ENCODE measurements at places on chromosomes 16 and 17.

DNA sequence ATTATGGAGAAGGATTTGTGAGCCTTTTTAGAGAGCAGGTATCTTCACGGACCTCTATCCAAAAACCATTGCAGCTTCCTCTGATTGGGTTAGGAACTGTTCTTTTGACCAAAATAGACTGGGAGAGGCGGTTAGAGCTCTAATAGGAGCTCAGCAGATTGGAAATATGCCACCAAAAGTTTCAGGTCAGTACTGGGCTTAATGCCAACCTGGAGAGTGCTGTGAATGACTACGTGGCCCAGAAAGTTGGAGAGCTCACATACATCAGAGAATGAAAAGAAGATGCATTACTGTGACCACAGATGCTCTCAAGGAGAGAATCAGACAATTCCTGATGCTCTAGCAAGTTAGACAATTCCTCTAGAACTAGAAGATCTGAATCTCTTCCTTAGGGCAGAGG is 86.5 kb downstream of the ABCA8 start:
- DNase-seq, result no peak

DNA sequence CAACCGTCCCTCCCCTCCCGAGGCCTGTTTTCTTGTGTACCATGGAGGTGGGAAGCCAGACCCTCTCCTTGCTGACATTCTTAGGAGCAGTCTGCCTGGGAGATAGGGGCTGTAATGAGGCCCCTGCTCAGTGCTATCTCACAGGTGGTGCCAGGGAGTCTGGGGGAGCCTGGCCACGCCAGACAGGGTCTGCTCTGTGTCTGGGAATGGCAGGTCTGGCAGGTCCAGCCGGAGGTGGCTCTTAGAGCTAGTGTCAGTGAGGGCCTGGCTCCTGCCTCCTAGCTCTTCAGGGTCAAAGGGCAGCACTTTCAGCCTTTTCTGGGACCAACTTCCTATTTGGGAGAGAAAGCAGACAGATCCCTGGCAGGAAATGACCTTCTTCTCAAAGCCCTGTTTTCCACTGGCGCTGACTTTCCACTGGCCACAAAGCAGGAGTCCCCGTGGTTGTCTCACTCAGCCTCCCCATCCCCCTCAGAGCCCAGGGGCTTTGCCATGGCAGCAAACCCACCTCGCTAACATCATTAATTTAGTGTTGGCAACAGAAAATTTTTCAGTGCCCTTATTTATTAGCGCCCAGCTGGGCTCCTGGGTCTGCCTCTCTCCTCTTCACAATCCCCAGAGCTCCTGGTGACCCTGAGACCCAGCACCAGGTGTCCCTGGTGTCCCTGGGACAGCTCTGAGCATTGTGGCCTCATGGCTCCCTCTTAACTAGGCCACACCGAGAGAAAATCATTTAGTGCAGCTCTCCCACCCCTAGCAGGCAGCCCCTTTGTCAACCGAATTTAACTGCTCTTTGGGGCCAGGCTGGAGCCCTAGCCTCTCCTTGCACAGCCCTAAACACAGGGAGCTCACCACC is 24.0 kb upstream of the DOK4 start:
- DNase-seq, result no peak

DNA sequence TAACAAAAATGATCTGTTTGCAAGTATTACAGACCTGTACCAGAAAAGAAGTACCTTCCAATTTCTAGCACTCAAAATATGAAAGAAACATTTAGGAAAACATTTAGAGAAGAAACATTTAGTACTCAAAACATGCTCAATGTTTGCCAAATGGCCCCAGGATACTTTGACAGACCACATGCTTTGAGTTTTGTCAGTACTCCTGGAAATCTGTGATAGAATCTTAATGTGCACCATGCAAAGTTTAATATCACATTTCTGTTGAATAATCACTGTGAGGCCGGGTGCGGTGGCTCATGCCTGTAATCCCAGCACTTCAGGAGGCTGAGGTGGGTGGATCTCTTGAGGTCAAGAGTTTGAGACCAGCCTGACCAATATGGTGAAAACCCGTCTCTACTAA is 8.5 kb upstream of the ZC3H7A start:
- DNase-seq, result no peak

DNA sequence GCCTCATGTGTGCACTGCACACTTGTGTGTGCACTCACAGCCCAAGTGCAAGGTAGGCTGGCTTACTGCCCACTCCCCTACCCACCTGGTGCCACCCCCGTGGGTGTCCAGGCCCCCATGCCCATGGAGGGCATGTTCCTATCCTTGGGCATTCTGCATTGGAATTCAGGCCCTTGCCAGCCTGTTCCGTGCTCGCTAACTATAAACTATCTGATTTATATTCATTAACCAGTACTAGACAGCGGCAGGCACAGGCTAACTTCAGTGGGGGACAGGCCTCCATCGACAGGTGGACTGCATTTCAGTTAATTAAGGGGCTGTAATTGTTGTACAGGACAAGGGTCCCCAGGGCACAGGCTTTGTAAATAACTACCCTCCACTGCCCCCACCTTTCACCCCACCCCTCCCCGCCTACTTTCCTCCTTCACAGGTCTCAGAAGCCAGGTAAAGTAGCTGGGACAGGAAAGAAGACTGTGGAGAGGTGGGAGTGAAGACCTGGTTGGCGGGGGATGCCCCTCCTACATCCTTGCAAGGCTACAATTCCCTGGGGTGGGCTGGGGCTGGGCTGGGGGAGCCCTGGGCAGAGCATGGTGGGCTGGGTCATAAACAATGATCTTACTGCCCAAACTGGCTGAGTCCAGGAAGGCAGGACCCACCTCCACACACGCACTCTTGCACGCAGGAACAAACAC is 119.0 kb upstream of the LHX1 start:
- no peak for DNase-seq

DNA sequence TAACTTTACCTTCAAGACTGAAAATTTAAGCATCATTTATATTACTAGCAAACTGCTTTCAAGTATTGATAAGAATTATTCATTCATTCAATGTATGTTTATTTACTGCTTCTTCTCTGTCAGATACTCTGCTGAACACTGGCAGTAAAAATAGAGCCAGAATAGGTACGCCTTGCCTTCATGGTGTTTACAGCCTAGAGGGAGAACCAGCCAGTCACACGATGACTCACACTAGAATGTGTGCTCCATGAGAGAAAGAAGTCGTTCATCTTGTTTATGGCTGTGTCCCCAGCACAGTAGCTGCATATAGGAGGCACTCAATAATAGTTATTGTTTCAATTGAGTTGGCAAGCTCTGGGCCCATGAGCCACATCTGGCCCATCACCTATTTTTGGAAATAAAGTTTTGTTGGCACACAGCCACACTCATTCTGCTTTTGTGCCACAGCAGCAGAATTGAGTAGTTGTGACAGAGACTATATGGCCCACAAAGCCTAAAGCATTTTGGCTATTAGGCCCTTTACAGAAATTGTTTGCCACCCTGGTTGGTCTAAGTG is 84.2 kb downstream of the TMC6 start:
- DNase-seq, result no peak

DNA sequence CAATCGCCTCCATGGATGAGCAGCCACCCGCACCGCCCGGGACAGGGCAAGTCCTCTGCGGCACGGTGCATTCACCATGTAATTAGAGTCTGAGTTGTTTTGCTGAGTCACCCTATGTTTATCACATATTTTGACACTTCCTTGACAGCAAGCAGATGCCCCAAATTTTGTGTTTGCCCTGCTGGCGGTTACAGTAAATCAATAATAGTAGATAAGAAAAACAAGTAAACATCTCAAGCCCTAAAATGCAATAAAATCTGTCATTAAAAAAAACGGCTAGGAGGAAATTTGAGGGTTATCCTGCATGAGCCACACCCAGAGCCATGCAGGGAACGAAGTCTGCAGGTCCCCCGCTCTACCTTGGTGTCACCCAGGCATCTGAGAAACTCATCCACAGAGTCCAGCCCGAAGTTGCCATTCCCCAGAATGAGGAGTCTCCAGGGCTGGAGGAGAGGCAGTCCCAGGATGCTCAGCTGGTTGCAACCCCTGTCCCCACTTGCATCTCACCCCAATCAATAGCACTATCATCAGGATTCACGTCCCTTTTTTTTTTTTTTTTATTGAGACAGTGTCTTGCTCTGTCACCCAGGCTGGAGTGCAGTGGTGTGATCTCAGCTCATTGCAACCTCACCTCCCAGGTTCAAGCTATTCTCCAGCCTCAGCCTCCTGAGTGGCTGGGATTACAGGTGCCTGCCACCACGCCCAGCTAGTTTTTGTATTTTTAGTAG is 16.5 kb upstream of the ST6GALNAC1 start:
- peak; percentile 30 for DNase-seq

- no peak for DNase-seq
These were observed 85.2 kb downstream of the SMG6 start for GRCh38 chr17:2218426-2218825.

GRCh38 chr17:28648698-28649097 is 3.7 kb upstream of the BLTP2 start:
- no peak for DNase-seq

GRCh38 chr16:65697065-65697464 is 575.2 kb upstream of the CDH11 start:
- no peak for DNase-seq

DNA sequence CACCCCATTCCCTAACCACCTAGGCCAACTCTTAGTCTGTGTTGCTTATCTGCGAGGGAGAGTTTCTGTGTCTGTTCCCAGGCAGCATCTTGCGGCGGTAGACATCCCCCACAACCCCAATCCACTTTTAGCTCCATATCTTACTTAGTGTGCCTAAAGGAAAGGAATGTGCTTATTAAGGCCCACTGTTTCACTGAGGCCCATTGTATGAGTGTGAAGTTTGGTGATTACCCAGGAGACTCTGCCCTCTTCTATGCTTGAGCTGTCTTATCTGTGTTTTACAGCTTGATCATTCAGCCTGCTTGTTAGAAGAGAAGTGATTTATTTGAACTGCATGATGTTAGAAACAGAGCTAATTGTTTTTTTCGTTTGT is 10.3 kb upstream of the MLYCD start:
- no peak for DNase-seq

GRCh38 chr16:64440421-64440831 is 681.4 kb downstream of the CDH11 start:
- no peak for DNase-seq

DNA sequence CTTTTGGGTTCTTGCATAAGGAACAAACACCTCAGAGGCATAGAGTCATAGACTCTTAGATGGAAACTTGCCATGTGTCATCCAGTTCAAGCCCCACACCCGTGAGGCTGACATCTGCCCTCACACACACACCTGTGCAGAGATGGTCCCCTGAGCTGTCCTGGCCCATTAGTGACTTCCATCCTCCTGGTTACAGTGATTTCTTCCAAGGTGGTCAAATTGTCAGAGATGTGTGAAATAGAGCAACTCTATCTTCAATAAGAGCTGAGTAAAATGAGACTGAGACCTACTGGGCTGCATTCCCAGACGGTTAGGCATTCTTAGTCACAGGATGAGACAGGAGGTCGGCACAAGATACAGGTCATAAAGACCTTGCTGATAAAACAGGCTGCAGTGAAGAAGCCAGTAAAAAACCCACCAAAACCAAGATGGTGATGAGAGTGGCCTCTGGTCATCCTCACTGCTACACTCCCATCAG is 342.2 kb upstream of the TNRC6C start:
- DNase-seq, result no peak

DNA sequence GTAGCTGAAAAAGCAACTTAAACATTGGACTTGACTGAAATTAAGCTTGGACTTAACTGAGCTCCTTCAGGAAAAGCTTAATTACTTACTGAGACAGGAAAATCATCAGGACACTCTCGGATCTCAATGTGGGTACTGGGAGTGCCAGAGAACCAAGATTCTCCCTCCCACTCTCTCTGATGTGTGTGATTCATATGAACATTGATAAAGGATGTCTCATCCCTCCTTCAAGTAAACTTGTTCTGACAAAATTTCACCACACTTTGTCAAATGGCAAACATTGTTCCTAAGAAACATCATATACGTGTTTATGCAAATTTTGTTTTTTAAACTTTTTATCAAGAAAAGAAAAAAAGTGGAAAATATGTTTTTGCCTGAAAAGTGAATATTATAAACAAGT is 4.1 kb upstream of the SLFN5 start:
- DNase-seq, result no peak

DNA sequence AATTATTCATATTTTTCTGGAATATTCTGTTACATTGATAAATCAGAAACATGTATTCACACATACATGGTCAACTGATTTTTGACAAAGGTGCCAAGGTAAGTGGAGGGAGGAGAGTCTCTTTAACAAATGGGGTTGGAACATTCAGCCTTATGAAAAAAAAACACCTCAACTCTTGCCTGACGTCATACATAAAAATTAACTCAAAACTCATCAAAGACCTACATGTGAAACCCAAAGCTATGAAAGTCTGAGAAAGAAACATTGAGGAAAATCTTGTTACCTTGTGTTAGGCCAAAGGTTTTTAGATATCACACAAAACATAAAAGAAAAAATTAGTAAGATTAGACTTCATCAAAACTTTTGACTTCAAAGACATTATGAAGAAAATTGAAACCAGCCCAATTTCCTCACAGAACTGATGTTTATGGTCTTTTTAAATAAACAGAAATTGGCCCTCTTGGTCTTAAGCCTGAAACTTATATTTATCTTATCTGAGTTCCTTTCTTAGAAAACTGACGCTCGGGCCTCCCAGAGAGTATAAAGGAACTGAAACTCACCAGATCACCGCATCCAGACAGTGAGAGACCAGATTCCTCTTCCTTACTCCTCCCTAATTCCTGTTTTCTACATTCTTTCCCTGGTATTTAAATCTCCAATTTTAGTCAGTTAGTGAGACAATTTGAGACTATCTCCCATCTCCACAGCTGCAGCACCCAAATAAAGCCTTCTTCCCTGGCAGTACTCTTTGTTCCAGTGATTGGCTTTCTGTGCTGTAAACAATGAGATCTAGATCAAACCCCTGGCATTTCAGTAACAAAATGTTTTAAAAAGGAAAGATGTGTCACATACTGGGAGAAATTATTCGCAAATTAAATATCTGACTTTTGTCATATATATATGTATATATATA is 4.0 kb downstream of the HYDIN start:
- no peak for DNase-seq

DNA sequence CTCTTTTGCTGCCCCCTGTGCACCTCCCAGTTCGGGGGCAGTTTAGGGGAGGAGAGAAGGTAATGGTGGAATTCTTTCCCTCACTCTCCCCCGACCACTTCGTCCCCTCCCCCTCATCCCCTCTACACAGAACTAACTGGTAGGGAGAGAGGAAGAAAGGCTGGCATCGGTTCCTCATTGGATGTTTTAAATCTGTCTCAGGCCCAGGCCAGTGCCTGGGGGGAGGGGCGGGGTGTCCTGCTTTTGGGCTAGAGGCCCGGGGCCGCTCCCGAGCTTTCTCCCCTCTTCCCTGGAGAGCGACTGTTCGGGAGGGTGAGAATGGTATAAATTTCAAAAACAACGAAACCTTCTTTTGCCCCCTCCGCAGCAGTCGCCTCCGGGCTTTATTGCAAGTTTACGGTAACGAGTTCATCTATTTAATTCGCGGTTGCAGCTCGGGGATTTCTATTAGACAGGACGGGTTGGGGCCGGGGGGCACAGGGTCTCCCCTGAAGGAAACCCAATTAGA is at the start of gene PRAC2:
Gene PRAC2 (plus strand): TSS at position 271 of the 508 bp plus-strand sequence. CDS start 1,226 bp downstream, outside the sequence.
- no peak for DNase-seq

All from activated CD4-positive, alpha-beta memory T cell treated with anti-CD3 and anti-CD28 coated beads for 36 hours (primary cell).